GM04504 (cell line): ENCODE measurements at places on chromosomes 4 and X.

DNA sequence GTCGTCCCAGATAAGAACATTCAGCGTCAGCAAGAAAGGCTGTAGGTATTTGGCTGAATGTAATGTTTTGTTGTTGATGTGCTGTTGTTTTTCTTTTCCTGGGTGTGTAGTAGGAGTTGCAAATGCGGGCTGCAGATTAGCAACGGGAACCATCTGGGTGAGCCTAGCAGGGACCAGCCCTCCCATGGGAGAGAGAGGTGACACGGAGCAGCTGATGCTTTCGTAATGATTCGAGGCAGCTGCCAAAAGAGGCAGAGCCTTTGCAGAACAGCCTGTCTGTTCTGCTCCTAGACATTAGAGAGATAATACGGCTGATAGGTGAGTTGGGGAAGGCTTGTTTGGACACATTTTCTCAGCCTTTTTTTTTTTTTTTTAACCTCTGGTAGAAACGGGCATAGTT is 25.3 kb downstream of the ARSF start:
- no peak for DNase-seq

DNA sequence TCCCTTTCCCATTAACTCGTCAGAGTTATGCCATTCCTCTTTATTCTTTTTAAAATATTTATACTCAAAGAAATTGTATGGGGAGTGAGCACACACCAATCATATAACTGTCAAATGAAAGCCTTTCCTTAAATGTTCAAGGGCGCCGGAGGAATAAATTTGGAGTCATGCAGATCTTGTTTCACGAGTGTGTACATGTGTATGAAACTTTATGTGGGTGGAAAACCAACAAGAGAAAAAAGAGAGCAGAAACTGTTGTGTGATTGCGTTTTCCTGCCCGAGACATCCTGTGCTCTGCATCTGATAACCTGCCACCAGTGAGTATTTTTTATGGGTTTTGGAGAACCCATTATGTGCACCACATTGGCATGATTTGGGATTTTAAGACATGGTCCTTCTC is 88.3 kb downstream of the FHDC1 start:
- no peak for DNase-seq

GRCh38 chr4:174255374-174255773 is 28.1 kb downstream of the FBXO8 start:
- no peak for DNase-seq

DNA sequence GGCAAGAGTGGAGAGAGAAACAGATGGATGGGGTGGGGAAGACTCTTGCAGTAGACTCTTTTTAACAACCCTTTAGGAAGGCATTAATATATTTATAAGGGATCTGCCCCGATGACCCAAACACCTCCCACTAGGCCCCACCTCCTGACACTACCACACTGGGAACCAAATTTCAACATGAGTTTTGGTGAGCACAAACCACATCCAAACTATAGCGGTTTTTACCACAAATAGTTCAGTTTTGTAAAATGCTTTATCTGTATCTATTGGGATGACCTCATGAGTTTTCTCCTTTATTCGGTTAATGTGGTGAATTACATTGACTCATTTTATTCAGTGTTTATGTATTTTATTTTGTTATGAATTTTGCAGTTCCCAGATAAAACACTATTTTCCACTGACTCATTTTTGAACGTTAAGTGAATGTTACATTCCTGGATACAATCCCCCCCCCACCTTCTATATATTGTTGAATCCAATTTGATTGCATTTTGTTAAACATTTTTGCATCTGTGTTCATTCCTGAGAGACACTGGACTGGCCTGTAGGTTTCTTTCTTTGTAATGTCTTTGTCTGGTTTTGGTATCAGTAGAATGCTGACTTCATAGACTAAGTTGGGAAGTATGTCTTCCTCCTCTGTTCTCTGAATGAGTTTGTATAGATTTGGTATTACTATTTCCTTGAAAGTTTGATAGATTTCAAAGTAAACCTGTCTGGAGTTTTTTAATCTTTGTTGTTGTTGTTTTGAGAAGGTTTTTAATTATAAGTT is 13.9 kb upstream of the CPLX1 start:
- DNase-seq: no peak

DNA sequence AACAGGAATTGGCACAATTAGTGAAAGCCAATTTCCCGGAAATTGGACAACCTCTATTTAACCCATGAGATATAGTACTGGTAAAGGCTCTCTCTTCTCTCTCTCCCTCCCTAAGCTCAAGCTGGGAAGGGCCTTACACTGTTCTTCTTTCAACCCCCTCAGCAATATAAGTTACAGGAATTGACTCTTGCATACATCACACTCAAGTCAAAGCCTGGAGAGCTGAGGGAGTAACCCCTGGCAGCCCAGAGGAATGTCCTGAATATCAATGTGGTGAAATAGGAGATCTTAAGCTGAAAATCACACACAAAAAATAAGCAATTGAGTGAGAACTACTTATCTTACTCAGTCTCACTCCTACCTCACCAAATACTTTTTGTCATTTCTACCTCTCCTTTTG is 186.9 kb upstream of the SPOCK3 start:
- no peak for DNase-seq

- DNase-seq: no peak
Measured at GRCh38 chr4:114601304-114602052, 2.9 kb downstream of the UGT8 start.

DNA sequence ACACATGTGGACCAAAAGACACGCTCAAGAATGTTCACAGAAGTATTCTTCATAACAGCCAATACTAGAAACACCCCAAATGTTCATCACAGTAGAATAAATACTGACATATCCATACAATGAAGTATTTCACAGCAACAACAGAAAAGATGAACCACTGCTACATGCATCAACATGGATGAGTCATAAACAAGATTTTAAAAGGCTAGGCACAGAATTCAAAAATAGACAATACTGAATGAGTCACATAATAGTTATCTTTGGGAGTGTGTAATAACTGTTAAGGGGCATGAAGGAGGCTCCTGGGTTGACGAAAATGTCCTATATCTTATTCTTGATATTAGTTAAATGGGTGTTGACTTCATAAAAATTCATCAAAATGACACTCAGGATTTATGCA is 43.5 kb downstream of the CLOCK start:
- DNase-seq: peak; percentile 23

GRCh38 chr4:4913147-4913561 is 53.7 kb downstream of the MSX1 start:
- DNase-seq: no peak

- no peak for DNase-seq
Measured at GRCh38 chrX:41490446-41490845, 43.3 kb downstream of the NYX start.

GRCh38 chrX:143757887-143758286 is 37.3 kb upstream of the SPANXN2 start:
- no peak for DNase-seq

DNA sequence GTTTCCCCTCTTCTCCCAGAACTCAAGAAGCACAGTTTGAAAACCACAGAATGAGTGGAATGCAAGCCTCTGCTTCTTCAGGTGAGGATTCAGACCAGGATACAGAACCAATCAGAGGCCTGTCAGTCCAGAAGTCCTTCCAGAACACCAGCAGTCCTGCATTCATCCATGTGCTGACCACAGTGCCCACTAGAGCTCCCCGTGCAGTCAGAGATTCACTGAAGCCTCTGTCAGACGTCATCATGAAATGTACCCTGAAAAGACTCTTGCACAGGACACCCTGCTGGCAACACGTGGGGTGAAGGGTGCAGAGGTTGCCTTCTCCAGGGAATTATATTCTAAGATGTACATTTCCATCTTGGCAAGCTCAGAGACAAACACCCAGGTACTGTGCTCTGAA is 75.9 kb upstream of the LSM6 start:
- no peak for DNase-seq

- DNase-seq: no peak
Measured at GRCh38 chr4:2942037-2942531, 21.1 kb downstream of the NOP14 start.
